ENCODE measurements at places on chromosomes 16 and 17.

- no peak for DNase-seq
These were observed 6.0 kb upstream of the LPCAT2 start for GRCh38 chr16:55502801-55503366.

GRCh38 chr17:73311428-73311780 lies 397 bp downstream of the CDC42EP4 start:
- DNase-seq, result peak; percentile 37

DNA sequence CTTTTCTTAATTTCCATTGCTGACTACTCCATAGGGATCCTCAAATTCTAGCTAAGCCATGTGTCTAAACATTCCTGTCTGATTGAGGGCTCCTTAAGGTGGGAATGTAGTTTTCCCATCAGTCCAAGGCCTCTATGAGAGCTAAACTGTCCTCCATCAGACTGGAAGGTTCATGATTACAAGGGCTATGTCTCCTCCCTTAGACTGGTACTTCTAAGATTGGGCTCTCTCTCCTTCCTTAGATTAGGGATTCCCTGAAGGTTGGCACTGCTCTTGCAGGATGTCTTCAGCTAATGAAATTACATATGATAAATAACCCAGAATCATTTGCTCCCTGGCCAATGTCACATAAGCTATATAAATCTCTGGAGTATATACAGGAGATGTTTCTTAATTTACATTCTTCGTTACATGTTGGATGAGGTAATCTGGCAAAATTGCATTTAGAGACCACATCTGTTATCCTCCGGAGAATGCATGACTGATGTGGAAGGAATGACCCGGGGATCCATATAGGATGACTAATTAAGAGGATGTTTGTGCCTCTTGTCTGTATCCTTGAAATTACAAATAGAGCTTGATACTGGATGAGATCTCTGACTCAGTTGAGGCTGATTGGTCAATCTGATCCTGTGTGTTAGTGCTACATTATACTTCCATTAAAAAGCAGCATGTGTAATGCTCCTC lies 14.2 kb downstream of the B4GALNT2 start:
- DNase-seq, result no peak

- DNase-seq, result no peak
These were observed 8.7 kb downstream of the MSL1 start for GRCh38 chr17:40130352-40131042.

DNA sequence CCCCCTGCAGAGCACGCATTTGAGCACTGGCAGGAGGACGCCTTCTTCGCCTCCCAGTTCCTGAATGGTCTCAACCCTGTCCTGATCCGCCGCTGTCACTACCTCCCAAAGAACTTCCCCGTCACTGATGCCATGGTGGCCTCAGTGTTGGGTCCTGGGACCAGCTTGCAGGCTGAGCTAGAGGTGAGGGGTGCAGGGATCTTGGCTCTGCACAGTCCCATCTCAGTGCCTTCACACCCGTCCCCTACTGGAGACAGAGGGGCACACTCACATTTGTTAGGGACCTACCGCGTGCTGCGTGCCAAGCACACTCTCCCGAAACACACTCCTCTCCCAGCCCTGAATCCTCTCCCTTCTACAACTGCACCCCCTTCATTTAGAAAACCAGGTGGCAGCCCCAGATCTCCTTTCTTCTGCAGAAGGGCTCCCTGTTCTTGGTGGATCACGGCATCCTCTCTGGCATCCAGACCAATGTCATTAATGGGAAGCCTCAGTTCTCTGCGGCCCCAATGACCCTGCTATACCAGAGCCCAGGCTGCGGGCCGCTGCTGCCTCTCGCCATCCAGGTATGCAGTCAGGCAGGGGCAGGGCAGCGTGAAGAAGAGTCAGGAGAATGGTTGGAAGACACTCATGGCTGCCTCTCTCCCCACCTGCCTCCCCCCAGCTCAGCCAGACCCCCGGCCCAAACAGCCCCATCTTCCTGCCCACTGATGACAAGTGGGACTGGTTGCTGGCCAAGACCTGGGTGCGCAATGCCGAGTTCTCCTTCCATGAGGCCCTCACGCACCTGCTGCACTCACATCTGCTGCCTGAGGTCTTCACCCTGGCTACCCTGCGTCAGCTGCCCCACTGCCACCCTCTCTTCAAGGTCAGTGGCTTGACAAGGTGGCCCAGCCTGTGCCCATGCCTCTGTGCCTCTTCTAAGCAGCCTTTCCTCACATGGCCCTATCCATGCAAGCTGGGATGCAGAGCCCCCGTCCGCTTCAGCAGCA lies 6.3 kb downstream of the ALOX15B start:
- no peak for DNase-seq

- peak; percentile 5 for DNase-seq
These were observed 330.3 kb downstream of the SEC14L1 start for GRCh38 chr17:77470800-77471733.

- DNase-seq, result no peak
These were observed 20.1 kb downstream of the MRPL45 start for GRCh38 chr17:38317081-38317480.

GRCh38 chr17:49217651-49218413 lies 7.3 kb downstream of the ABI3 start:
- DNase-seq, result no peak

DNA sequence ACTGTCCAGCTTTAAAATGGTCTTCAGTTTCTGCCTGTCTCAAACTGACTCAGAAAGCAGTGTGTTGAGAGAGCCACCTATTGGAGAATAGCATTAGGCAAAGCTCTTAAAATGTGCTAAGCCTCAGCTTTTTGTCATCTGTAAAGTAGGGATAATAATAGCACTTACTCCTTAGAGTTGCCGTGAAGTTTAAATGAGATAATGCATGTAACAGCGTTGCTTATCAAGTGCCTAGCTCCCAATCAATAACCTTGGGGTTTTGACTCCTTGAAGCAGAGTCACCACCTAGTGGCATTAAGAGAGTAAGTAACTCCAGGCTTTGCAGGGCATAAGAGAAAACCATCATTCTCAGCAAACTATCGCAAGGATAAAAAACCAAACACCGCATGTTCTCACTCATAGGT lies 163.3 kb downstream of the HS3ST2 start:
- DNase-seq, result peak; percentile 14

DNA sequence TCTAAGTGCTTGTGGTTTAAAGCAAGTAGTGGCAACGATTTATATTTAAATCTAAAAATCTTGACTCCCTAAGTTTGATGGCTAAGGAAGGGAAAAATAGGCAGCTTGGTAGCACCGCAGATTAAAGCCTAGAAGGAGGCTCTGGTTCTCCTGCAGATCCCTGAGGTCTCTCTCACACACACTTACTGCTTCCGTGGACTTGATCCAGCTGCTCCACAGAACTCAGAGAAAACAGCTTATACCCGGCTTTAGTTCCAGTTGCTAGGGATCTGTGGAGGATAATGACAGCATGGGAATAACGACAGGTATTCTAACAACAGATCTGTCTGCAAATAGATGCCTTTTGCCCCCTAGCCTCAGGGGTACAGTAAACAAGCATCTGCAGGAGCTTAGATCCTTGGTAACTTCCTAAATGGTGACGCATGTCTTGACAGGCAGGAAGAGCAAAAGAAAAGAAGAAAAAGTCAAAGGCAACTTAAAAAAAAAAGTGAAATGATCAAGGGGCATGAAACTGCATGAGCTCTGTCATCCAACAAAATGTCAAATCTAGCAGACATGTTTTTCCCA lies 4.5 kb downstream of the WIPI1 start:
- DNase-seq, result peak; percentile 41

- no peak for DNase-seq
These were observed 106.9 kb downstream of the BANP start for GRCh38 chr16:88058136-88058535.

DNA sequence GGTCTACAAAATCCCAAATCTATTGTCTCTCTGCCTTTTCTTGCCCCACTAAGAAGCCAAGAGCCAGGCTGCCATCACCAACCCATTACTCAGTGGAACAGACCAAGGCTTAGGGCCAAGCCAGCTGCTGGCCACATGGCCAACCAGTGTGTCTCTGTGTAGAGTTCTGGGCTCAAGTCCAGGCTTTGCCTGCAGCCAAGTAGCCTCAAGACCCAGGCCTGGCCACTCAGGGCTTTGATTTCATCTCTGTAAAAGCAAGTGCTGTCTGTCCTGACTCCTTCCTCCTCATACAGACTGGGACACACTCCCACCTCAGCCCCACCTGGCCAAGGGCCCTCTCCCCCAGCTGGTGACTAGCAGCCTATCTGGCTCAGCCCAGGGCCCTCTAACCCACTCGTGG lies 14.6 kb downstream of the SREBF1 start:
- DNase-seq, result no peak

DNA sequence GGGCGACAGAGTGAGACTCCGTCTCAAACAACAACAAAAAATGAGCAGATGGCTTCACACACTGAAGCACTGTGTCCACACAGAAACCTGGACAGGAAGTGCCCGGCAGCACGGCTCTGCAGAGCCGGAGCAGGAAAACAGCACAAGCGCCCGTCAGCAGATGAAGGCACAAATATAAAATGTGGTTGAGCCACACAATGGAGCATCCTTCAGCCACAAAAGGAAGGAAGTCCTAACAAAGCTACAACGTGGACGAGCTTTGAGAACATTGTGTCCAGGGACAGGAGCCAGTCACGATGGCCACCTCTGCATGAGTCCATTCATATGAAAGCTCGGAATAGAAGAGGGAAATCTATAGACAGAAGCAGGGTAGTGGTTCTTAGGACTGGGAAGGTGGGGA lies 15.7 kb downstream of the RHBDF2 start:
- no peak for DNase-seq

DNA sequence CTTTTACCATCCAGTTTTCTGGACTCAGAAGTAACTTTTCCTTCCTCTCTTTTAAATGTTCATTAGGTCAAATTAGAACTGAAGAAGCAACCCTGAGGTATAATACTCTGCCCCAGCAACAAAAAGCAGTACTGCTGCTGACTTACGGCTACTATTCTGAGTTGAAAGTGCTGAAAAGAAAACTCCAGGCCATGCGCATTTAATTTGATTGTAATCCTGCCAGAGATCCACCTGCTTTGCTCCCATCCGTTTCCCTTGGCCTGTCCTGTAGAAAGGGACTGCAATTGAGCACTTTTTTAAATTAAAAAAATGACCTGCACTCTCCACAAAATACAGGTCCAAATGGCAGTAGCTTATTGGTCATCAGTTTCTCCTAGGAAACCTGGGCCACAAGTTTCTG lies 61.6 kb downstream of the PITPNC1 start:
- no peak for DNase-seq

DNA sequence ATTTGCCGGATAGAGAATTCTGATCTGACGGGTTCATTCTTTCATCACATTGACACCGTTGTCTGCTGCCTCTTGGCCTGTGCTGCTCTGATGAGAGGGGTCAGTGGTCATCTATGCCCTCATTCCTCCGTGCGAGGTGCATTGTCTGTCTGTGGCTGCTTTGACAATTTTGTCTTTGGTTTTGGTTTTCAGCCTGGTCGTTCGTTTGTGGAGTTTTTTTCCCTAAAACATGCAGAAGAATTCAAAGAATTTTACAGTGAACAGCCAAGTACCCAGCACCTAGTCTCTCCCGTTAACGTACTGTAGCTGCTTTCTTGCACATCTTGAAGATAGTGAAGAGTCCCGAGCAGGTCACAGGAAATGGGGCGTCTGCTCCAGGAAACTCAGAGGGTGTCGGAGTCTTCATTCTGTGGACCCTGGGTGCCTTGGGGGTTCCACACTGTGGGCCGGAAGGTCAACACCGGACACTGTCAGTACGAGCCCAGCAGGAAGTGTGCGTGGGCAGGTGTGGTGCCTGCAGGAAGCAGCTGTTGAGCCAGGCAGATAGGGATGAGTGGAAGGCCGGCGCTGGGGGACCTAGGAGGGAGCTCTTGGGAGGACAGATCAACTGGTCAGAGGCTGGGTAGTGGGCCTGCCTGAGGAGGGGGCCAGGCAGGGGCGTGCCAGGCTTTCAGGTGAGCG lies 28.2 kb downstream of the CRAMP1 start:
- no peak for DNase-seq

- DNase-seq, result no peak
These were observed 5.7 kb upstream of the FLYWCH1 start for GRCh38 chr16:2905988-2906387.

DNA sequence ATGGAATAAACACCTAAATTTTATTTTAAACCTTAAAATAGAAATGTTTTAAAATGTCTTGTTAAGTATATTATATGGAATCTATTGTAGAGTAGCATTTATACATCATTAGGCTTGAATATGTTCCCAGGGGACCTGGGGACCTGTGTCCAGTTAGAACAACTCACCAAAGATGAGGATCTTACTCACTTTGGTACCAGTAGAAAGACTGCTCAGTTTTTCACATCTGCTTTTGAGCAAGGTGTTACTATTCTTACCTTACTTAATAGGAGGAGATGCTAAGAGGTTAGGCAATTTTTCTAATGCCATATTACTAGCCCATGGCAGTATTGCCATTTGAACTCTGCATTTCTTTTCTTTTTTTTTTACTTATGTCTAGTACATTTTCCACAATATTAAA lies 14.7 kb downstream of the STXBP4 start:
- no peak for DNase-seq

GRCh38 chr16:1279945-1280589 lies 24.2 kb downstream of the TPSD1 start:
- DNase-seq, result no peak

GRCh38 chr16:78528265-78528664 lies 428.8 kb downstream of the WWOX start:
- DNase-seq, result no peak

- DNase-seq, result no peak
These were observed 14.1 kb upstream of the CCDC154 start for GRCh38 chr16:1458336-1458976.

GRCh38 chr17:2075336-2076086 lies 20.6 kb downstream of the HIC1 start:
- no peak for DNase-seq

DNA sequence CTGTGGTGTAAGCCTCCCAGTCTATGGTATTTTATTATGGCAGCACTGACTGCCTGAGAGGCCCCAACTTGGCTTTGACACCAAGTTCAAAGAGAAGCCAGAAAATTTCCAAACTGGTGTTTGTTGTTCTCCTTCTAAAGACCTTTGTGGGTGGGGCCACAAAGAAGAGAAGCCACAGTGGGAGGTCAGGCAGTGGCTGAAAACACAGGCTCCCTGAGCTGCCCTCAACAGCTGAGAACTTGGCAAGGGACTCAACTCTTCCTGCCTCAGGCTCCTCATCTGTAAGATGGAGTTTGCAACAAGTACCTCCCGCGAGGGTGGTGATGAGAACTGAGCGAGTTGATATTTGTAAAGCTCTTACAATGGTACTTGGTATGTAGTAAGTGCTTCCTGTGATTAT lies 18.2 kb downstream of the CES5A start:
- no peak for DNase-seq

- no peak for DNase-seq
These were observed 82.1 kb downstream of the MSI2 start for GRCh38 chr17:57338257-57338914.
